ENCODE measurements at places on chromosomes 12 and 14.

DNA sequence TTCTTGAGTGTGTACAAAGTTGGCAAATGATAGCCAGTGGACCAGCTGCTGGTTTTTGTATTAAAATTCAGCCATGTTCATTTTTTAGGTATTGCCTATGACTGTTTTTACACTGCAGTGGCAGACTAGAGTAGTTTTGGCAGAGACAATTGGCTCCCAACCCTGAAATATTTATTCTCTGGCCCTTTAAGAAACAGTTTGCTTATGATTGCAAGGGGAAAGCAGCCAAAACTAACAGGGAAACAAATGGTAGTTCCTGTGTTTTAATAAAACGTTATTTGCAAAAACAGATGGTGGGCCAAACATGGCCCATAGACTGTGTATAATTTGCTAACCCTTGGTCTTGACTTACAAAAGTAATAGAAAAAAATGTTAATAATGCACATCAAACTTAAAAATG lies 110.2 kb downstream of the ALX1 start:
- no peak for DNase-seq

DNA sequence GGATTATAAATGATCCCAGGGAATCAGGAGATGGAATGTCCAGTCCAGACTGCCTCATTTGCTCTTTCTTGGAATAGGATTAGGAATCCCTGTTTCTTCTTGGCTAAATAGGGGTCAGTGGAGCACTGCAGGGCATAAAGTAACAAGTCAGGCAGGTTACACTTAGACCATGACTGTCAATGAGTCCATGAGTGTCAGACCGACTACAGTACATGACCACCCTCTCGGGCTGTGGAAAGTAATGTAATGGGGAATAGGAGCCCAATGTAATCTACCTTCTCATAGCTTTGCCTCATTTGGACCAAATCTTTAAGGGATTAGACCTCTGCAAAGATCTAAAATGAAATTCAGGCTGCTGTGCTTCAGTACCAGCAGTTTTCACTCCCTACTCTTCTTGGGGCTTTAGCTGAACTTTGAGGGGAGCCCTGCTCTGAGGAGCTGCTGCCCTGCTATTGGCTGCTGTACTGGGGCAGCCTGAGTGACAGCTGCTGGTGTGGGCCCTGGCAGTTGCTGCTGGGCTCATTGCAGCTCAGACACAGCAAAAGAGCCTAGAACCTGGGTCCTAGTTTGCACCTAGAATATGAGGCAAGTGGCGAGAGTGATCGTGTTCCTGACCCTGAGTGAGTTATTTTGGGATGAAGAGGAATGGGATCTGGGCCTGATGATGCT lies 62.2 kb upstream of the OR4E1 start:
- DNase-seq: no peak

GRCh38 chr12:105092336-105092735 lies 8.1 kb upstream of the ALDH1L2 start:
- DNase-seq: no peak

DNA sequence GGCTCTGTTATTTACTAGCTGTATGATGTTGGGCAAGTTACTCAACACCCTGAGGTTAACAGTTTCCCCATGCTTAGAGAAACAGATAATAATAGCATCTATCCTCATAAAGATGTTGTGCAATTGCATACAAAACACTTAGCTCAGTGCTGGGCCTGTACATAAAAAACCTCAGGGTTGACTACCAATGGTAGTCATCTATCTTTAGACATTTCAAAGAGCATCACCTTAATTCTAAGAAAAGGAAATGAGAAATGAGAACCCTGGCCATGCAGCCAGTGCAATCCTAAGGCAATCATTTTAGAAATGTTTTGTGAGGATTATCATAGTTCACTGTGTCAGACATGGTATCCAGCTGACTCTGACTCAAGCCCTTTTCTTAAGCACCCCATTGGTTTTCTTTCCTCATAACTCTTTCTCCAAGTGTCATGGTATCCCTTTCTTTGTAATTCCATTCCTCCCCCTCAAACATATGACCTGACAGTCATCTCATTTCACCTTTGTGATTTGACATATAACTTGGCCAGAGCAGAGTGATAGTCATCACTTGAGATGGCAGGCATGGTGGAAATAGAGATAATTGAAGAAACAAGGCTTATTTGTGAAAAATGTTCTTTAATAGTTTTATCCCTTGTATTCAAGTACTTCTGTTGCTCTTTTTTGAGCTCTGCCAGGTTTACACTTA lies 29.5 kb upstream of the OSBPL8 start:
- no peak for DNase-seq

DNA sequence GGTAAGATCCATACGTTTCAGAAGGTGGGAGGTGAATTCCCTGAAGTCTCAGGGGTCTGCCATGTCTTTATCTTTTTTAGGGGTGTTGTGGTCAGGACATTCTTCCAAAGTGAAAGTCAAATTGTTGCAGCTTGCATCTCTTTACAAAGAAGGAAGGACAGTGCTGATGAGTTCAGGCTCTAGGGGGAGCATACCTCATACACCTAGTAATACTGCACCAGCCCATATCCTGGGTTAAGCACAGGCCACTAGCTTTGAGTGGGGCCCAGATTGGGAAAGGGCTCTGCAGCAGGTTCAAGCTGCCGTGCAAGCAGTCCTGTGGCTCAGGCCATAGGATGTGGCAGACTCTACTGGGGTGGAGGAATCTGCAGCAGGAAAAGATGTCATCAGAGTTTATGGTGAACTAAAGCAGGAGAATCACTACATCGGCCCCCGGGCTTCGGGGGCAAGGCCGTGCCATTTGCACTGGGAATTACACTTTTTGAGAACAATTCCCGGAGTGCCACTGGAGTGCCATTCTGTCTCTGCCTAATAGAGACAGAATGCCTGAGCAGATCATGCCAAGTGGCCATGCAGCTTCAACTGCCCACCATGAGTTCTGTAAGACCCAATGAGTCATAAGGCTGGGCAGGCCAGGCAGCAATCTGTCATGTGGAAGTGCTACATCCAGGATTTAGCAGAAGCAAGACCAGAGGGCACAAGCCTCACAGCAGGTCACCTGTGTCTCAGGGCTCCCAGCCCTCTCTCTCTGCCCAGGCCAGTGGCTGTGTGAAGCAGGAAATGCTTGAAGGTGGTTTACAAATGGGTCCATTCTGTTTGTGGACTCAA lies 32.3 kb downstream of the DIO3 start:
- no peak for DNase-seq

DNA sequence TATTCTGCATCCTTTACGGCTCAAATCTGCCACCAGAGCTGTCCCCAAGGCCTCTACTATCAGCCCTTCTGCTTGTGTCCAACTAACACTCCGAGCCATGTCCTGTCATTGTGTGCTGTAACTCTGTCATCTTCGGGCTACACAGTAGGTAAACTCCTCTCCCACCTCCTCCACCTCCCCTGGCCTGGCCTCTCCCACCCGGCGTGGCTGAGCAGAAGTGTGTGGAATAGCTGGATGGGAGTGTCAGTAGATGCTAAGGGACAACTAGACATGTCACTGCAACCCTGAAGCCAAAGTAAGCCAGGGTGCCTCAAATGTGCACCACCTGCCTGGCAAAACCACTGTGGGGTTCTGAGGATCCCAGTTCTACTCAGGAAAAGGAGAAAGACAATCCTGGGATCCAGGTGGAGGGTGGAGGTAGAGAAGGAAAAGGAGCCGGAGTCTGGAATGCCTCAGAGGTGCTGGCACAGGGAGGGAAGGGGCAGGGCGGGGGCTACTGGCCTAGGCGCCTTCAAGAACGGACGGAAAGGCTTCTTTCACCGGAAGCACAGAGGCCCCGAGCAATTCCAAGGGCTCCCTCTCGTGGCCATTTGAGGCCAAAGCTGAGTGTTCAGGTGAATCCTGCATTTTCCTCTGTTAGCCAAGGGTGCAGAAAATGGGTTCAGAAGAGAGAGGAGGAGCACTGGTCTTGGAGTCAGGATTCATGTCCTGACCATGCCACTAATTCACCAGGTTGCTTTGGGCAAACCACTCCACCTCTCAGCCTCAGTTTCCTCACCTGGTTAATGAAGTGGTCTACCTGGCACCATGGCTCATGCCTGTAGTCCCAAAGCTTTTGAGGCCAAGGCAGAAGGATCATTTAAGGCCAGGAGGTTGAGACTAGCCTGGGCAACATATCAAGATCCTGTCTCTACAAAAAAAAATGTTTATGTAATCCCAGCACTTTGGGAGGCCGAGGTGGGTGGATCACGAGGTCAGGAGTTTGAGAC lies 20.5 kb upstream of the FAM181A start:
- peak; percentile 59 for DNase-seq

- DNase-seq: no peak
Observed at GRCh38 chr14:84465880-84466279, 1064.1 kb upstream of the FLRT2 start.

DNA sequence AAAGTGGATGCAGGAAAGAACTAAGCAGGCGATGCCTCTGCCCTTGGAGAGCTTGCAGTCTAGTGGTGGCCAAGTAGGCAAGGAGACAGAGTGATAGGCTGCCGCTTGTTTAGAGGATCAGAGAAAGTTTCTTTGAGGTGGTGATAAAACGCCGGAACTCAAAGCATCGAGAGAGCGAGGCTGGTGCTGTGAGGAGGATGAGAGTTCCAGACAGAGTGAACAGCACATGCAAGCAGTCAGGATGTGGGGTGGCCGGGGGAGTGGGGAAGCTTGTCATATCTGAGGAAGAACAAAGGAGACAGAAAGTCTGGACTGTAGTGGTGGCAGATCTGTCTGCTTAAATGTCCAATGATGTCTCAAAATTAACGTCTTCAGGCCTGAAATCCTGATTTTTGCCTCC lies 319.7 kb downstream of the SNAPC1 start:
- no peak for DNase-seq

GRCh38 chr14:91387951-91388381 lies 29.7 kb downstream of the CCDC88C start:
- no peak for DNase-seq

DNA sequence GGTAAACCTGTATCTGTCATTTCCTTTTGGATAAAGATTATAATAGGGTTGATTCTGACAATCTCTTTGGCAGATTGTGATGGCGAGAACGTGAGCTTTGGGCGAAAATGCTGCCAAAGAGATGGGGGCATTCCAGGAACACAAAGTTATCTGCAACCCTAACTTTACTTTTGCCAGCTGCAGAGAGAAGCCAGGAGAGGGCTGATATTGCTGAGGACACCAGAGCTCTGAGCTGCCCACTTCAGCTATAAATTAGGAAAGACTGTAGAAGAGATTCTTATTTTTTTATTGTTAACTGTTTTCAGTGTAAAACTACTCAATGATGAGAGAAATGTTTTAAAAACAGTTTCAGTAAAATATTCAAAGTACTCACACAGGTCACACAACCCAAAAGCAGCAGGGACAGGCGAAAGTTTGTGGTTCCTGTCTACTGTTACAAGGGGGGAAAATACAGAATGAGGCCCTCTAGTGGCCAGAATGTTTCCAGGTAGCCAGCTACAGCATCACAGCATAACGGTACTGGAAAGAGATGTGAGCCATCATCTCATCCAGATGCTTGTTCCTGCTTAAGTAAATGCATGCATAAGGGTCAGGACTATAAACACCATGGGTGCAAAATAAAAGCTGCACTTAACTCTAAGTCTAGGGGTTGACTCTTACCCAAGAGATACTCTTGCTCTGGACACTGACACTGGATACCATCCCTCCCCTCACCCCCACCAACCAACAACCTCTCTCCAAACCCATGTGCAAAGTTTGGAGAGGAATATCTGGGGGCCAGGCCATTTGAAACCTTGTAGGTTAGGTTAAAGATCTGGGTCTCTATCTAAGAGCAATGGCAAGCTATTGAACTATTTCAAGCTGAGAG lies 498.4 kb downstream of the RMST start:
- DNase-seq: no peak

- DNase-seq: no peak
Observed at GRCh38 chr14:63269561-63270225, 49.0 kb downstream of the GPHB5 start.

DNA sequence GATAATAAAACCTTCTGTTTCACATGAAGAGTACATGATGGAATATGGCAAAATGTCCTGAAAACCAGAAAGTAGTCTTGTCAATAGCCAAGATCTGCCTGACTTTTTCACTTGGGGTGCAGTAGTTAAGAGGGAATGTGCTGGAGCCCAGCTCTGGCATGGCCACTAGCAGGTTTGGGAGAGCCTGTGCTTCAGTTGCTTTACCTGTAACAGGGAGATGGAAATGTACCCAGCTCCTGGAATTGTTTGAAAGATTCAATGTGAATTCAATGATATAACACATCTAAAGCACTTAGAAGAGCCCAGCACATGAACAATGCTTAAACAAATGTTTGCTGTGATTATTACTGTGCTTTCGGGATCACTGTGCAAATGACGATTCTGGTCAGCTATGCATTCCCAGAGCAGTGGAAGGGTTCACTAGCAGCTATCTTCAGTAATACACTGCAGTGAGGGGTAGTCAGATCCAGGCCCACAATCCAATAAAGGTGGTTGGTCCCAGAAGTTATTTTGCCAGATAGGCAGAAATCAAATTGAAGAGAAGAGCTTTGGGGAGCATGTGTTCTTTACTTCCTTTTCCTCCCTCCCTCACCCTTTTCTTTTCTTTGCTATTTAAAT lies 224.9 kb downstream of the APAF1 start:
- DNase-seq: no peak

- no peak for DNase-seq
Observed at GRCh38 chr12:18402872-18403611, 141.7 kb downstream of the PIK3C2G start.

- DNase-seq: no peak
Observed at GRCh38 chr12:108822497-108823205, 34.7 kb downstream of the SSH1 start.

DNA sequence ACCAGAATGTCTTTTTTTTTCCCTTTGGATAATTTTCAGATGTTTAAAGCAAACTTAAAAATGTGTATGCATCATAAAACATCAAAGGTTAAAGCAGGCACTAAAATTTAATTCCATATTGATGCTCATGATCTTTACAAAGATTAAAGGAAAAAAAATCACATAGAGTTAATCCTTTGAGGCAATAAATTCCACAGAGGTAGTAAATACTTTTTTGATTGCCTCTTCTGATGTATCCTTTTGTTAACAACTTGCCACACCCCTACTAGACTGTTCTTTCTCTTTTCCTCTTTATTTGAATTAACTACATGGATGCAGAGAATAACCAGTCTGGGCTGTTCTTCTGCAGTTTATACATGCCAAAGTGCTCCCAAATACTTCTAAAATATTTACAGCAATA lies 45.2 kb upstream of the KCNJ8 start:
- DNase-seq: no peak

DNA sequence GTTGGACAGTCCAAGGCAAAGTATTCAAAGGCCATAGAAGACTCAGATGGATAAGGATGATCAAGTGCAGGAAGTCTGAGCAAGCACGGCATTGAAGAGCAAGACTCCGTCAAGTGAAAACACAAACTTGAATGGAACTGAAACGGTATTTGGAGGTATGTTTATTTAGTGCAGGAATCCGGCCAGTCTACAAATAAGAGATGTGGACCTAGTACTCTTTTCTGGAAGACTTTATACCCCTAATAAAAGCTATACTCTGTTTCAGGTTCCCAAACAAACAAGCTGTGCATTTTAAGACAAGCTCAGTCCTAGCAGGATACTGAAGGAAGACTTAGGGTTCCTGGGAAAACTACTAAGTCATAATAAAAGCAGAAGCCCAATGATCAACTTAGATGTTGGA lies 100.8 kb upstream of the NEDD1 start:
- DNase-seq: no peak
